ENCODE measurements at places on chromosomes 4 and X. TPM values are rescaled to one million over a fixed set of nuclear protein-coding genes. Genes with fewer than 3 reads are reported as not detected.

Gene PPP1R2C
- not detected for total RNA-seq

Gene FAM9C
- not detected for total RNA-seq

Gene ARX
- 0.58 TPM for total RNA-seq

Gene NFKB1
- total RNA-seq, result 22.6 TPM

Gene FGA
- total RNA-seq, result 10.1 TPM

Gene CT55
- not detected for total RNA-seq

Gene HERC6
- total RNA-seq, result 3.7 TPM

Gene ADH7
- total RNA-seq, result not detected

Gene UGT2A1
- total RNA-seq, result not detected

Gene TLR2
- 0.16 TPM for total RNA-seq

Gene FAM114A1
- total RNA-seq, result 34.2 TPM

Data from A549 treated with CORT108297 at 1 μM for 4 hours (cell line).